Caki2 (cell line): ENCODE measurements at places on chromosomes 2 and 18. TPM values are rescaled to one million over a fixed set of nuclear protein-coding genes. Genes with fewer than 3 reads are reported as not detected.

The IL18RAP gene
- total RNA-seq: not detected in 2 replicates

The DNAJC5G gene
- not detected in 2 replicates for total RNA-seq

The DLX2 gene
- 1.4 TPM in 1 of 2 replicates, not detected in the other for total RNA-seq

The NBAS gene
- total RNA-seq: 19.7 and 28.8 TPM in 2 replicates

The PCARE gene
- not detected in 2 replicates for total RNA-seq

The DCDC2C gene
- total RNA-seq: not detected in 2 replicates

The COL4A3 gene
- 3.4 and 3.9 TPM in 2 replicates for total RNA-seq

The TAF4B gene
- 4.7 and 6.0 TPM in 2 replicates for total RNA-seq

The VWC2L gene
- not detected in 2 replicates for total RNA-seq

The TXNL4A gene
- 120 and 227 TPM in 2 replicates for total RNA-seq

The ALLC gene
- total RNA-seq: not detected in 2 replicates

The SP3 gene
- total RNA-seq: 65.6 and 67.7 TPM in 2 replicates

The MC5R gene
- total RNA-seq: not detected in 2 replicates
